Hematopoietic multipotent progenitor cell (in vitro differentiated cells): ENCODE measurements at places on chromosomes 7 and 10.

DNA sequence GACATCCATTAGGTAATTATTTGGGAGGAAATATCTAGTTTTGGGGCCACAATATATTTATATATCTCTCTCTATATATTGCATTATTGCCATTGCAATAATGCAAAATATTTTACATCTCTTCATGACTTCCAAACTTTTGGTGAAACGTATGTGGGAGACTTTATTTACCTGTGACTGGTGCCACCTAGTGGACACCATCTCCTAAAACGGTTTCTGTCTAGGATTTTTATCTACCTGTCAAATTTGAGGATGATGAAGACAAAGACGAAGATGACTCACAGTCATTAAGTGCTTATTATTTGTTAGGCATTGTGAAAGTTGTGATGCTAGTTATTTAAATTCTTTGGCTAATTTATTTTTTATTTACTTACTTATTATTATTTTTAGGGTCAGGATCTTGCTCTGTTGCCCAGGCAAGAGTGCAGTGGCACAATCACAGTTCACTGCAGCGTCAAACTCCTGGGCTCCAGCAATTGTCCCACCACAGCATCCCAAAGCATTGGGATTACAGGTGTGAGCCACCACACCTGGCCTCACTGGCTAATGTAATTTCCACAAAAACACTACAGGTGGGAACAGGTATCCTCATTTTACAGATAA lies 18.7 kb upstream of the CBLL1 start:
- peak; percentile 30 for DNase-seq

- DNase-seq = no peak
These were observed 35.7 kb downstream of the CYP17A1 start for GRCh38 chr10:102801496-102801895.

- DNase-seq = no peak
These were observed 99.0 kb upstream of the PODXL start for GRCh38 chr7:131655447-131655846.

GRCh38 chr10:121974535-121975294 lies at the start of gene NSMCE4A:
Gene NSMCE4A (minus strand): TSS chr10:121975217. CDS start chr10:121975165, 52 bp downstream.
- DNase-seq = peak; percentile 39

- DNase-seq = no peak
These were observed 14.6 kb downstream of the SFRP4 start for GRCh38 chr7:37901890-37902524.

- peak; percentile 89 for DNase-seq
These were observed 70.1 kb downstream of the AMZ1 start for GRCh38 chr7:2757904-2758672.

- no peak for DNase-seq
These were observed 351.3 kb upstream of the BMPER start for GRCh38 chr7:33554046-33554445.
